ENCODE measurements at places on chromosomes 1 and 21. TPM values are rescaled to one million over a fixed set of nuclear protein-coding genes. Genes with fewer than 3 reads are reported as not detected.

KRTAP26-1 gene
- not detected for total RNA-seq

KIAA0040 gene
- 24.9 TPM for total RNA-seq

ARHGAP30 gene
- not detected for total RNA-seq

CFAP74 gene
- total RNA-seq = not detected

RPE65 gene
- not detected for total RNA-seq

CNIH3 gene
- total RNA-seq = 2.2 TPM

Measured in Caco-2 (cell line).